Foreskin fibroblast (primary cell): ENCODE measurements at places on chromosomes 1 and 21.

GRCh38 chr1:201925981-201926645, 20.2 kb downstream of the LMOD1 start:
- DNase-seq = peak; percentile 59

- DNase-seq = no peak
Measured at GRCh38 chr21:29074783-29075182, 1.3 kb upstream of the CCT8 start.

- DNase-seq = peak; percentile 24
Measured at GRCh38 chr1:233006541-233006973, 56.1 kb downstream of the NTPCR start.

- DNase-seq = no peak
Measured at GRCh38 chr1:183236158-183236725, 50.2 kb downstream of the LAMC2 start.

DNA sequence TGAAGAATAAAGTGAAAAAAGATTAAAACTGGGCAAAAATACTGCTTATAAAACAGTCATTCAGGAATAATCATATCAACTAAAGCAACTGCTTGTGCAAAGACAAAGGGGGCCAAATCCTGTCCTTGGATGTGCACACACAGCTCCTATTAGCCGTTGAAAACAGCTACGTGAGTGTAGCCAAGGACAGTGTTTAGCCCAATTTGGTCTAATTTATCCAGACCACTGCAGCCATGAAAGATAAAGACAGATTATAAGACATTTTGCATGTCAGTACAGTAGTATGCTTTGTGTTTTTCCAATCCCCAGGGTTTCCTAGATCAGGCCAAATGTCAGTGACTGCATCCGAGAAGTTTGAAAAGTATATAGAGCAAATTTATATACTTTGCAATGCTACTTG, 146.3 kb upstream of the PKN2 start:
- DNase-seq = no peak

- DNase-seq = no peak
Measured at GRCh38 chr21:28783641-28784185, 209.0 kb downstream of the LTN1 start.
